NK-92 treated with Interleukin-12 subunit alpha and Interleukin-12 subunit beta, amount 100 ng/mL, for 24 hours (cell line): ENCODE measurements at places on chromosomes 2 and 18.

- no peak for DNase-seq
These were observed 25.2 kb downstream of the HS1BP3 start for GRCh38 chr2:20625491-20626391.

DNA sequence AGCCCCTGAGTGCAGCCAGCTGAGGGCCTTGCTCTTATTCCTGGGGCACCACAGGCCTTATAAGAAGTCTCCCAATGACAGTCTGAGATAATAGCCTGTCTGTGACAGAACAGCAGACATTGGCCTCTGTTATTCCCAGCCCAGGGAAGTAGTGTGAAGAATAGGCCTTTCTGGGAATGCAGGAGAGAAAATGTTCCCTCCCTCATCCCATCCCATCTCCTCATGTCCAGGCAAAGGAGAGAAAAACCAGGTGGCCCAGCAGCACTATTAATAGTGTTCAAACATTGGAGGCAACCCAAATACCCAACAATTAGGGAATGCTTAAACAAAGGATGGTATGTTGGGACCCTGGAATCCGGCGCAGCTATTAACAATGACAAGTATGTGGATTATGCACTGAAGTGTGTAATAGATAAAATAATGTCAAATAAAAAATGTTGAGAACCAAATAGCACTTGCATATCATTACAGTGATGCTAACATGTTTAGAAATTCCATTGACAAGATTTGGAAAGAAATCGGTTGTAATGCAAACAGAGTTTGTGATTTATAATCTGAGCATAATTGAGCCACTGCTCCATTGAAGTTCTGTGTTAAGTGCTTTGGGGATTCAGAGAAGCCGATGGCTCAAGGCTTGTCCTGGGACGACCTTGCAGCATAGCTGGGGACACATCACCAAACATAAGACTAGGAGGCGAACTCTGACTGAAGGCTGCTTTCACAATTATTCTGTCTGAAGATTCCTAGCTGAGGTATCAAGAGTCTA, 69.3 kb downstream of the LBH start:
- no peak for DNase-seq

DNA sequence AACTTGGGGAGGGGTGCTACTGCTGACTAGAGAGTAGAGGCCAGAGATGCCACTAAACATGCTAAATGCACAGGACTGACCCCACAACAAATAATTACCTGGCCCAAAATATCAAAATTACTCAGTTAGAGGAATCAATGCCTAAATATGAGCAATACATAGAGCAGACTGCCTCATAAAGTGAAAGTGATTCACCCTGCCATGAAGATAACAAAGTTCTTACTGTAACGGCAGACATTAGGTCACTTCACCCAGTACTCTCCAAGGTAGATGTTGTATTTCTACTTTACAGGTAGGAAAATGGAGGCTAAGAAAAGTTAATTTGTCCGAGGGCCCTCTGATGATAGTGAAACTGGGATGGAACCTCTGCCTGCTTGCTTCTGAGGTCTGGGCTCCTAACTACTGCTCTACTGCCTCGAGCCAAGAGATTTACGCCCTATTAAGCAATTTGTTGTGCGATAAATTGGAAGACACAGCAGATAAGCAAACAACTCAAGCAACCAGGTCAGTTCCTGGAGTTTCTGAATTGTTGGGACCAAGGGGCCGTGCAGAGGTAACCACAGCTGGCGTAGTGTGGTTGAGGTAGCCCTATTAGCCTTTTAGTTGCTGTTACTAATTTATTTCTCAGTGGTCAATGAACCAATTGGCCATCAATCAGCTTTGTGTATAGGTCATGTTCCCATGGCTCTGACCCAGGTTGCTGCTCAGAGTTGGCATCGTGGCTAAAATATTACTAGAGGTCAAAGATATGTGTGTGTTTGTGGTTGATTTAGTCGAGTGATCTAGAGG, 4.8 kb downstream of the DHRS9 start:
- no peak for DNase-seq

- DNase-seq = no peak
These were observed 409.5 kb upstream of the CWC22 start for GRCh38 chr2:180416627-180417026.

DNA sequence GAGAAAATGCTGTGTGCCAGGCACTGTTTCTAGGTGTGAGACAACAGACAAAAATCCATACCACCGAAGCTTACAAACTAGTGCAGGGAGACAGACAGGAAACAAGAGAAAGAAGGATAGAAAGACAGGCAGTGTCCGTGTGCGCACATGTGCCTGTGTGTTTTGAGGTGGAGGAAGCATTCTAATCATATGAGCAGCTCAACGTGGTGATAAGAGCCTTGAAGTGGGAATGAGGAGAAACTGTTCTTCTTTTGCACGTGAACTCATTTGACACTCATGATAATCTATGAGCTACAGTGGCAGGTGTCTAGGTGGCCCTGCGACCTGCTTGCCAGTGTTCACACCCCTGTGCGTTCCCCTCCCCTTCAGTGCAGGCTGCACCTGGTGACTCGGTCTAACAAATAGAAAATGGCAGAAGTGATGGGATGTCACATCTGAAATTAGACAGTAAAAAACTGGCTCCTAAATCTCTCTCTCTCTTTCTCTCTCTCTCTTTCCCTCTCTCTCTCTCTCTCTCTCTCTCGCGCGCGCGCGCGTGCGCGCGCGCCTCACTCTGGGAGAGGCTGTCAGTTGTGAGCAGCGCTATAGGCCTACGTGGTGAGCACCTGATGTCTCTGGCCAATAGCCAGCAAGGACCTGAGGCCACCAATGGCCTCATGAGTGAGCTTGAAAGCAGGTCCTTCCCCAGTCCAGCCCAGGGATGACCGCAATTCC, 74.8 kb downstream of the EN1 start:
- DNase-seq = no peak

GRCh38 chr2:234631646-234632514, 135.0 kb upstream of the ARL4C start:
- DNase-seq = no peak

DNA sequence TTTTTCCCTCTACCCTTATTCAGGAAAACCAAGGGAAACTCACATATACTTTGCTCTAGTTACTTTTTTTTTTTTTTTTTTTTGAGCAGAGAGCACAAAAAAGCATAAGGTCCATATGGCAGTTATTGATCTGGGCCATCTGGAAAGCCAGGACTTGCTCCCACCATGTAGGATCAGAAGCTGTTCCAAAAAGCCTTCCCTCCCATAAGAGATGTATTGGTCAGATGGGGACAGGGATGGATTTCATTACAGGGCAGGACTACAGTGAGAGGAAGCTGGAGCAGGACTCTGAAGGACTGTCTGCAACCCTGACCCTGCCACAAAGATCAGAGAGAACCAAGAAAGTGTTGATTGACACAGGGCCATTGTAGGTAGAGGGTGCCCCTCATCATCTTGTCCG, 57.3 kb downstream of the NRP2 start:
- DNase-seq = no peak

DNA sequence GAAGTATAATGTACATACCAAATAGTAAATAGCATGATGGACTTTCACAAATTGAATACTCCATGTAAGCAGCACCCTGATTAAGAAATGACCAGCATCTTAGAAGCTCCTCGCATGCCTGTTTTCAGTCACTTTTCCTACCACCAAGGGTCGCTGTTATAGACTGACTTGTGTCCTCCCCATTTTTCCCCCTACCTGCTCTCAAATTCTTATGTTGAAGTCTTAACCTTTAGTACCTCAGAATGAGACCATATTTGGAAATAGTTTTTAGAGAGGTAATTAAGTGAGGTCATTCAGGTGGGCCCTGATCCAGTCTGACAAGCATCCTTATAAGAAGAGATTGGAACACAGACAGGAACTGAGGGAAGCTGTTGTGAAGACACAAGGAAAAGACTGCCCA, 125.9 kb downstream of the LYPD6 start:
- DNase-seq = no peak

GRCh38 chr2:111710085-111710484, 173.9 kb downstream of the ANAPC1 start:
- DNase-seq = no peak
